ENCODE measurements at places on chromosomes 11 and 22.

DNA sequence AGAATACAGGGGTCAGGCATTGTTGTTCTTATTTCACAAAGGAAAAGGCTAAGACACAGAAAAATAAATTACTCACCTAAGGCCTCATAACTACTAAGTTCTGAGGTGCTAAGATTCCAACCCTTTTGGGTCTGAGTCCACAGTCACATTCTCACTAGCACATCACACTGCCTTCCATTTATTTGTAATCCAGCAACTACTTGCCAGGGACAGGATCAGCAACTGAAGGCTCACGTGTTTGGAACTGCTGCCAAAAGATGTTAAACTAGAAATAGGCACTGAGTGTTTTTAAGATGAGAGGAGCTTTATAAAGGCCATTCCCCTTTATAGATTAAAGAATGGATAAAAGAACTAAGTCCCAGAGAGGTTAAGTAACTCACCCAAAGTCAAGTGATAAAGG is 58.0 kb downstream of the CADM1 start:
- DNase-seq, result no peak

GRCh38 chr11:58024601-58025091 is 965 bp downstream of the OR9Q1 start:
- DNase-seq, result peak; percentile 87

GRCh38 chr11:94449437-94449836 is 44.2 kb downstream of the MRE11 start:
- no peak for DNase-seq

GRCh38 chr11:67434395-67434881 is 3.0 kb downstream of the PTPRCAP start:
- DNase-seq, result no peak

DNA sequence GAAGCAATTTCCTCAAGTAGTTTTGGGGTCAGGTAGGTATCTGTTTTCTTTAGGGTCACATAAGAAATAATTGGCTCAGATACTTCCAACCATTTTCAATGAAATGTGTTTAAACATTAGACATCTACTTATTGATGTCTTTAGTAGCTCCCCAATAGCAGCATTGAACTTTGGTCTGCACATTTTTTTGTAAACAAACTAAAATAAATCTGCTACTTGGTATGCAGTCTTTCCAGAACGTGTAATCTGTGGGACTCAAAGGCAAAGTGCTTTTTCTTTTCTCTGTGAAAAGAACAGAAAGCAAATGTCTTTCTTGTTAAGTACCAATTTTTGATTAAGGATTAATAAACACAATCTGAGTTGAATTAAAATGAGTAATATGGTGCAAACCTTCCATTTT is 13.6 kb downstream of the SLC22A25 start:
- no peak for DNase-seq

DNA sequence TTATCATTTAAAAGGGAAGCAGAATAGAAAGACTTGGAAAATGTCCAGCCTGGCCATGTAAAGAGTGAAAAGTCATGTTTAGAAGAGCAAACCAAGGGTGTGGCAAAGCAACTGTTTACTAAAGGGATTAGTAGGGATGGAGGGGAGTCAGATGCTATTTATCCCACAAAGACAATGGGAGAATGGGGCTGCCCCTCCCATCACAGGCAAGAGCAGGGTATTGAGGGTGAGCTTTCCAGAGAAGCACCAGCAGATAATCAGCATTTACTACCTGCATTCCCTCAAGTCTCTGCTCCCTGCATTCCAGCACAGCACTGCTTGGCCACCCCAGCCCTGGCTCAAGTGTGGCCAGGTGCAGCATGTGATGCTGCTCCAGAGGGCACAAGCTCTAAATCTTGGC is 18.5 kb upstream of the QSER1 start:
- no peak for DNase-seq

DNA sequence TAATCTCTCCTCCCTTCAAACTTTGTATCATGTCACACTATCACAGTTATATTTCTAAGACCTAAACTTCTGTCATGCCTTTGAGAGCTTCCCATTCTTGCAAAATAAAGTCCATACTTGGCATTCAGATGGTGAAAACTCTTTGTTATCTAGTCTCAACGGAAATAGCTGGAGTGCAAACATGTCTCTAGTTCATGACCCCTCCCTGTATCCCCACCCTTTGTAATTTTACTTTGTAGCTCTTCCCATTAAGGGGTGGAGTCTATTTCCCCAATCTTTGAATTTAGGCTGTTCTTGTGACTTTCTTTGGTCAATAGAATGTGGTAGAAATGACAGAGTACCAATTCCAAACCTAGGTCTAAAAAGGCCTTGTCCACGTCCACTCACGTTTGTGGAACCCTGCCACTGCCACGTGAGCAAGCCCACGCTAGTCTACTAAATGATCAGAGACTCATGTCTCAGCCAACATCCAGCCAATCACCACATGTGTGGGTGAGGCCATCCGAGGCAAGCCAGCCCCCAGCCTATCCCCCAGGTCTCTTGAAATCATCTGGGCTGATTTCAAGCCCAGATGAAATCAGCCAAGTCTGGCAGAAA is 23.4 kb downstream of the SLN start:
- no peak for DNase-seq

- DNase-seq, result no peak
Measured at GRCh38 chr11:36488096-36488495, 22.0 kb downstream of the TRAF6 start.

- DNase-seq, result no peak
Measured at GRCh38 chr11:16933756-16934603, 80.2 kb downstream of the PLEKHA7 start.

GRCh38 chr11:2166091-2166851 is 5.3 kb upstream of the INS start:
- DNase-seq, result no peak

GRCh38 chr11:47186076-47186699 is at the start of gene PACSIN3:
Gene PACSIN3, minus strand, starts transcription at chr11:47186434. Its CDS starts 3,707 bp downstream, at chr11:47182727.
- DNase-seq, result peak; percentile 71

Data from SJCRH30 (cell line).